ENCODE measurements at places on chromosomes 1 and 21.

- DNase-seq = peak; percentile 5
These were observed 17.0 kb upstream of the CD2 start for GRCh38 chr1:116737020-116737854.

DNA sequence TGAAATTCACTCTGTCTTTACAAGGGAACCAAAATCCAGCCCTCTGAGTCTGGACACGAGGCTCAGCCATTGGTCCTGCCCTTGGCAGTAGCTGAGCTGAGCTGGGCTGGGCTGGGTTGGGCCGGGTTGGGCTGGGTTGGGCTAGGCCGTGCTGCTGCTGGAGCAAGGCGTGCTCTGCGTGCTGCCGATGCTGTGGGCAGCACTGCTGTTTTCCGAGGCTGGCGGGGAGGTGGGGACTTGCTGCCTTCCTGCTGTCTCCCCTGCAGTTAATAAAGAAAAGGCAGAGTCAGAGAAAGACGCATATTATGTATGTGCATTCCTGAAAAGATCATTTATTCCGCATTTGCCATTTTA, 182.9 kb downstream of the CDC7 start:
- DNase-seq = no peak

DNA sequence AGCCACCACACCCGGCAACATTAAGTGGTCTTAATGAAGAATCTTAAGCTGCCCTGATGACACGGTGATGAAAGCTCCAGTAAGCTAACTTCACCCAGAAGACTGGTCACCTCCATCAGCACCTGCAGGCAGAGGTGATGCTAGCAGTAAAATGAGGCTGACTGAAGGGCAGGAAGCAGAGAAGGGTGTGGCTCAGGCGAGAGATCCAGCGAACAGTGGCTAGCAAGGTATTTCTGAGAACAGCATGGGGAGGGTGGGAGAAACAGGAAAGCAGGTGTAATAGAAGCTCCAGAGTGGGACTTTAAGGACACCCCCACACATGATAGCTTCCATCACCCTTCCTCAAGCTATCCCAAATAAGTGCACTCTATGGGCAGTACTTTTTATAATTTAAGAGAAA, 15.9 kb upstream of the DISP1 start:
- no peak for DNase-seq

DNA sequence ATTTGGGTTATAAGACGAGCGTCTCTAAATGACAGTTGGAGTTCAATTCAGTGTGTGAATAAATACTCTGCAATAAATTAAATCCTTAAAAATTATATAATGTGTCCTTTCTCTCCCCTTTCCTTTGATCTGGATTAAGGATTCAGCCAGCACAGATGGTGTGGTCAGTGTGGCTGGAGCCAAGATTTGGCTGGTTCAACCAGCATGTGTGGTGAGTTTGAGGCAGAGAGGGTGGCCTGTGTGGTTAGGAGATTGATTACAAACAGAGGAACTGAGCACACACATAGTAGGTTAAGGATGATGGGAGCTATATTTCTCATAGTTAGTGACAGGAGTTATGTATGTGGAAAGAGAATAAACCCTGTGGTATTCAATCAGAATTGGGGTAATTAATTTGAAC, 14.2 kb upstream of the AMIGO1 start:
- no peak for DNase-seq

DNA sequence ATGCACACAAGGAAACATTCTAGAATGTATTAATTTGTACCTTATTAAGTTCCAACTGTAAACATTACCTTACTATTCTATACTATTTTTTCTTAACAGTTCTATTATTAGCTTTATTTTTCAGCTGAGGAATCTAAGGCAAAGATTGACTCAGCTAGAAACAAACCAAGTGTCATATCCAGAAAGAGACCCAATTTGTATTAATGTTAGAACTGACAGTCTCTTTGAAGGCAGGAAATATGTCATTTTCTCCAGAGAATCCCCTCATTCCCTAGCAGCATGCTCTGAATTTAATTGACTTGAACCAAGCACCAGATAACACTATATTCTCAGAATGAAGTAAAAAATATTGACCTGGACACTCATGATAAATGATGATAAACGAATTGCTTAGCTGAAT, 81.4 kb upstream of the PLPPR5 start:
- no peak for DNase-seq

- no peak for DNase-seq
These were observed 6.0 kb downstream of the IFFO2 start for GRCh38 chr1:18950401-18951026.

DNA sequence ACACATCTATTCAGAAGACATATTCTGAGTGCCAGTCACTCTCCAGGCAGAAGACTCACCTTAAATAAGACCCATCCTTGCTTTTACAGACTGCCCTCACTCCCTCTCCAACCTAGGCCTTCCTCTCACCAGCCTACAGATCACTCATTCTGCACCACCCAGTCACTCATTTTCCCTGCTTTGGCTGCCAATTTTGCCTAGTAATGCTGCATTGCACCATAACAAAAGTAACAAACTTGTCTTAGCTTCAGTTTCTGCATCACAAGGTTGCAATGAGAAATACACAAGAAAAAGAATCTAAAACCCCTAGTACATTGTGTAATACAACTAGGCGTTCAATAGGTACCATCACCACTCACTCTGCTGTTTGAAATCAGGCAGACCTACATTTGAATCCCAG, 292.4 kb downstream of the PLPP3 start:
- no peak for DNase-seq

DNA sequence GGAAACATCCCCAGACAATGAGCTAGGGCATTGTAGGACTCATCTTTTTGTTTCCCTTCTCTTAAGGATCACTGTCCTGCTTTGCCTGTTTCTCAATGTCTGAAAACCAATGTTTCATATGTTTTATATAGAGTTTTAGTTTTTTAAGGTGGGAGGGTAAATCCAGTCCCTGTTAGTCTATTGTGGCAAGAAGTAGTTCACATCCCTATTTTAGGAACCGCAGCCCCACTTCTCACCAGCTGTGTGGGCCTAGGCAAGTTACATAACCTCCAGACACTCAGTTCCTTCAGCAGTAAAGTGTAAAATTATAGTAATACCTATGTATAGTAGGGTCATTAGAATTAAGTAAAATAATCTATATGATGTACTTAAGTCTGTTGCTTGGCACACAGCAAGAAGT, 105.8 kb upstream of the WLS start:
- no peak for DNase-seq

GRCh38 chr21:37538971-37539590, 172.5 kb downstream of the DYRK1A start:
- DNase-seq = no peak

- DNase-seq = peak; percentile 43
These were observed 36.1 kb downstream of the ESRRG start for GRCh38 chr1:216686860-216687766.

DNA sequence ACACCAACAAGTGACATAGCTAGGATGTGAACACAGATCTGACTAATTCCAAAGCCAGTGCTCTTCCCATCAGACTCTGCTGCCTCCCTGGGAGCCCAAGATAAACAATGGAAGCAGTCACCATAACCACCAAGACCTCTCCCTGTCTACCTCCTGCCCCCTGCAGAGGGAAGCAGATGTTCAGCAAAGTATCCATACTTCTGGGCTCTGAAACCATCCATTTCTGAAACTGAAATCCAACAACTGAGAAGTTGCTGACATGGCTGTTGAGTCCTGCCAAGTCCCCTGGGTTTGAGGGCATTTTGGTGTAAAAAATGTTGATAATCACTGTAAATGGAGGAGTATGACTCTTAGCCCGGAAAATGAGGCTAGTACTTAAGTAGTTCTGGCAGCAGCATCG, 102.1 kb downstream of the TYW3 start:
- DNase-seq = no peak

DNA sequence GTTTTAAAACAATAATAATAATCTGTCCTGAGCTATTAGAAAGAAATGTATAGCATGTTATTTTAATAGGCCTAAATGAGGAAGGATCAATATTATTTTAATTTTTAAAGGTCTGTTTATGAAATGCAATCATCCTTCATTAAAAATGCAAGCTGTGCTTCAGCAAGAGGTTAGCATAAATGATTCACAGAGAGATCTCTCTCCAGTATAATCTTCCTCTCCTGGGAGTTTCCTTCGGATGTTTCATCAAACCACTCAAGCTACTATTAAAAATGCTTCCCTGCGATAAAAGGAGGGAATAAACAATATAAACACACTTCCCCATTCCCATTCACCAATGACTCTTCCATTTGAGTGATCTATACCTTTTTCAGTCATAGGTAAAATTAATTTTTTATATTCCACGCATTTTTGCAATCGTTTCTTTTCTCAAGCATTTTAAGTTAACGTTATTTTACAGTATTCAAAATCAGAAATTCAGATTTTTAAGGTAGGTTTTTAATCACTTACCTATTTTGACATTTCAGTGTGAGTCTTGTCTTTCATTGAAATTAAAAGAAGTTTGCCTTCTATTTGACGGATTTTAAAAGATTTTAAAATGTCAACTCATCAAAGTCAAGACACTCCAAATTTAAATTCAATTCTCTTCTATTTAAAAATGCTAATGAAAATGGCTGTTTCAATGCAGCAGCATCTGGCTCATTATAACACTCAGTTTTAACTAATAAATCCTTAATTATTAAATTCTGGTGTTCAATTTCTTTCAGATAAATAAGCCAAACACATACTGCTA, 64.3 kb downstream of the RERE start:
- DNase-seq = no peak

- no peak for DNase-seq
These were observed 75.6 kb downstream of the PIGK start for GRCh38 chr1:77143529-77144121.

- no peak for DNase-seq
These were observed 36.3 kb downstream of the ANKRD13C start for GRCh38 chr1:70318191-70318590.

DNA sequence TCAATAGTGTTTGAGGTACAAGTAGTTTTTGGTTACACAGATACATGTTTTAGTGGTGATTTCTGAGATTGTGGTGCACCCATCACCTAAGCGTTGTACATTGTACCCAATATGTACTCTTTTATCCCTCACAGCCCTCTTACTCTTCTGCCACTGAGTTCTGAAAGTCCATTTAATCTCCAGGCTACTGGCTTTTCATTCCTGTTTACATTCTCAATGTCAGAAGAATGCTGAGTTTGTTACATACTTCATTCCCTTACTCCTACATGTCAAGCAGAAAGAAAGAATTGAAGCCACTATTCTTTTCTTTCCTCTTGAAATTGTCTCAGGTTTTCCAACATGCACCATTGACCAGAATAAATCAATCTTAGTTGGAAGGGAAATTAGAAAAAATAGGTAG, 1565.9 kb downstream of the PLA2G4A start:
- no peak for DNase-seq

DNA sequence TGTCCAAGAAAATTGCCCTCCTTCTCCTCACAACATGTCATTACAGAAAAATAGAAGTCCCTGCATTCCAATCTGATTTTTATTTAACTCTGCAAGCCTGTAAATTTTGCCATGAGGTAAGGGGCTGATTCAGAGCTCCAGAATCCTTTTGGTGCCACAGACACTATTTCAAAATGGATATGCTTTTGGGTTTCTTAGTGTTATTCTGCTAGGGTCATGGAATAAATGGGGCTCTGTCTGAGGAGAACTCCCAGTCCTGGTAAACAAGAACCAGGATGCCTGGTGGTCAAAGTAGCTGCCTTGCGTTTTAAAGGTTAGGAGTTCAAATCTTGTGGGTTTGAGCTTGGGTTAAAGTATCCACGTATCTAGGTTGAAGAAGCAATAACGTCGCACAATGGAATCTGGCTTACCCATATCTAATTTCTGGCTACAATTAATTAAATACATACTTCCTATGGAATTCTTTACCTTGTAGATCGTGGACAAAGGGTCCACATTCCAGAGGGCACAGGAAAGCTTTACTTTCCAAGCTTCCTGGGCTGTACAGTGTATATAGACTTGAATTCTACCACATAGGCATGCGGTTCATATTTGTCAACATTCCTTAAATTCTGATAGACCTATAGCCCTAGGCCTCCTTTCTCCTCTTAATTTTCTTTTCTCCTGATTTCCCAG, 98.0 kb upstream of the CDC42BPA start:
- DNase-seq = no peak

DNA sequence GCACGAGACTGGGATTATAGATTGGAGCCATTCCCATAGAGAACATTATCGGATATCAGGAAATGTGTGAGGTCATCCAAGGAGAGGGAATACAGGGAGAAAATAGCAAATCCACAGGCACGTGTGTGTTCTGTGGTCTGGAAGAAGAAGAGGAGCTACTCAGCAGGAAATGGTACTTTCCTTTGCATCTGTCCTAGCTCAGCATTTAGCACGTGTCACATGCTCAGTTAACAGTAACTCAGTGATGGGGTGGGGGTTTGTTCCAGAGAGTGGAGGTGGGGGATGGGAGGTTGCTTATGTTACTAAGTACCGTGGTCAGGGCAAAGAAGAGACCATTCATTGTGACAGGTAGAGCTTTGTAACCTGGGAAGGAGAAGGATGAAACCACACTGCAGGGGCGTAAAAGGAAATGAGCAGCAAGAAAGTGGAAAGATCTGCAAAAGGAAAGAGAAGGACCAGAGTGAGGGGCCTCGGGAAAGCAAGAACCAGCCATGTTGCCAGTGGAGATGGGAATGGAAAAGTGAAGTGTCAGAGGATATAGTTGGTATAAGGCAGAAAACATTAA, 100.4 kb downstream of the ATP5PO start:
- no peak for DNase-seq

DNA sequence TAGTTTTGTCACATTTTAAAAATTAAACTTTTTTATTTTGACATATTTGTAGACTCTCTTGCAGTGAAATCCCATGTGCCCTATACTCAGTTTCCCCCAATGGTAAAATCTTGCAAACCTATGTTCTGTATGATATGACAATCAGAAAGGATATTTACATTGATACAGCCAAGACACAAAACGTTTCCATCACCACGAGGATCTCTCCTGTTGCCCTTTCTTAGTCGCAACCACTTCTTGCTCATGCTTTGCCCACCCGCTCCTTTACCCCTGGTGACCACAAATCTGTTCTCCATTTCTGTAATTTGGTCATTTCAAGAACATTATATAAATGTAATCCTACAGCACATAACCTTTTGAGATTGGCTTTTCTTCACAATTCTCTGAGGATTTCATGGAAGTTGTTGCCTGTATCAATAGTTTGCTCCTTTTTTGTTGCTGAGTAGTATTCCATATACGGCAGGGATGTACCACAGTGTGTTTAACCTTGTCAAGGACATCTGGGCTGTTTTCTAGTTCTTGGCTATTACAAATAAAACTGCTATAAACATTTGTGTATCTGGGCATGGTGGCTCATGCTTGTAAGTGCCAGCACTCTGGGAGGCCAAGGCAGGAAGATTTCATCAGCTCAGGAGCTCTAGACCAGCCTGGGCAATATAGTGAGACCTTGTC, 14.0 kb upstream of the BATF3 start:
- no peak for DNase-seq

- DNase-seq = no peak
These were observed 10.6 kb downstream of the VCAM1 start for GRCh38 chr1:100730130-100730529.

GRCh38 chr1:147334292-147334691, 91.8 kb downstream of the CHD1L start:
- DNase-seq = peak; percentile 62

GRCh38 chr1:56811331-56811730, 7.9 kb downstream of the FYB2 start:
- DNase-seq = no peak

- no peak for DNase-seq
These were observed 17.1 kb downstream of the KIF21B start for GRCh38 chr1:201006450-201006849.
